Mucosa of descending colon (tissue), 3 donors: ENCODE measurements at places on chromosomes 16 and 17. TPM values are rescaled to one million over a fixed set of nuclear protein-coding genes. Genes with fewer than 3 reads are reported as not detected.

Gene TP53TG3C
- total RNA-seq = not detected

Gene E2F4
- 70.5 TPM for total RNA-seq

Gene EFNB3
- total RNA-seq = 0.35 TPM

Gene SPATA20
- 54.3 TPM for total RNA-seq

Gene MYCBPAP
- 3.4 TPM for total RNA-seq

DNA sequence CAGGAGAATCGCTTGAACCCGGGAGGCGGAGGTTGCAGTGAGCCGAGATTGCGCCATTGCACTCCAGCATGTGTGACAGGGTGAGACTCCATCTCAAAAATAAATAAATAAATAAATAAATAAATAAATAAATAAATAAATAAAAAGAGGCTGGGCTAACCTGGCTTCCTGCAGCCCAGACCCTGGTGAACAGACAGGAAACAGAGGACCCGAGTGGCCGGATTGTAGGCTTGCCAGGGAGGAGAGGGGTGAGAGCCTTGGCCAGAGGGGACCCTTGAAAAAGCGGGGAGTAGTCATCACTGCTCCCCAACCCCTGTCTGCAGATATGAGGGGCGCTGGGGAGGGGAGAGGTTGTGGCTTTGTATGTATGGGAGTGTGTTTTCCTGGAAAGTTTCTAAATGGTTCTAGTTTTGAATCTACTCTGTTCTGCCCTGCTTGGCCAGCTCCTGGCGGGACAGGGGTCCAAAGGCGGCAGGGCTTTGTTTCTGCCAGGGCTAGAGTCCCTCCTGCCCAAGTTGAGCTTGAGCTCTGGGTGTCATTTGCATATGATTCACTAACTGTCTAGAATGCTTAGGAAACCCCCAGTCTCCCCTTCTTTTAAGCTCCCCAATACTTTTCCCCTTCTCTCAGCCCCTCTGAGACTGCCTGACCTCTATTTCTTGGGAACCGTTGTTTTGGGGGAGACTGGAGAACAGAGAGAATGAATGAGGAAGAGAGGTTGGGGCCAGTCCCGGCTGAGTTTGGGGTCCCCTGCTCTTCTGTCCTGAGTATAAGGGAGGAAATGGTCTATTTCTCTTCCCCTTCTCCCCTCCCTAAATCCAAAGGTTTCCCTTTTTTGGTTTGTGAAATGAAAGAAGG, 16.4 kb downstream of the RARA start:
- DNase-seq = peak; percentile 33

- peak; percentile 66 for DNase-seq
These were observed 669 bp upstream of the DCTPP1 start for GRCh38 chr16:30430428-30430970.

GRCh38 chr17:12459736-12460135, 206.0 kb upstream of the MYOCD start:
- no peak for DNase-seq

DNA sequence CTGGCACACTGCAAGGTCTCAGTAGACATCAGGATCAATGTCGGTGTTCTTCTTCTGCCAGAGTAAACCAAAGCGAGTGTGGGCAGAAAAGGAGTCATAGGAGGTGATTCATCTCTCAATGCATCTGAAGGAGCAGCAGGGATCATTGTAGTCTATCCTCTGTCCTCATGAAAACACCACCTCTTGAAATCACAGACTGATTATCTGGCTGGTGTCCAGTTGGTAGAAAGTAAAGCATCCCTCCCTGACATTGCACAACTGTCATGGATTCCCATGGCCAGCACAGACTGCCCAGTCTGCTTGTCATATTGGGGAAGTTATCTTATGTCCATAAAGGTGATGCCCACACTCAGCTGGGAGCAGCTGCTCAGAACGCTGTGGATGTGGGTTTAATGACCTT, 74.1 kb downstream of the ABCC12 start:
- DNase-seq = no peak

GRCh38 chr17:77217566-77217965, 76.8 kb downstream of the SEC14L1 start:
- peak; percentile 49 for DNase-seq

DNA sequence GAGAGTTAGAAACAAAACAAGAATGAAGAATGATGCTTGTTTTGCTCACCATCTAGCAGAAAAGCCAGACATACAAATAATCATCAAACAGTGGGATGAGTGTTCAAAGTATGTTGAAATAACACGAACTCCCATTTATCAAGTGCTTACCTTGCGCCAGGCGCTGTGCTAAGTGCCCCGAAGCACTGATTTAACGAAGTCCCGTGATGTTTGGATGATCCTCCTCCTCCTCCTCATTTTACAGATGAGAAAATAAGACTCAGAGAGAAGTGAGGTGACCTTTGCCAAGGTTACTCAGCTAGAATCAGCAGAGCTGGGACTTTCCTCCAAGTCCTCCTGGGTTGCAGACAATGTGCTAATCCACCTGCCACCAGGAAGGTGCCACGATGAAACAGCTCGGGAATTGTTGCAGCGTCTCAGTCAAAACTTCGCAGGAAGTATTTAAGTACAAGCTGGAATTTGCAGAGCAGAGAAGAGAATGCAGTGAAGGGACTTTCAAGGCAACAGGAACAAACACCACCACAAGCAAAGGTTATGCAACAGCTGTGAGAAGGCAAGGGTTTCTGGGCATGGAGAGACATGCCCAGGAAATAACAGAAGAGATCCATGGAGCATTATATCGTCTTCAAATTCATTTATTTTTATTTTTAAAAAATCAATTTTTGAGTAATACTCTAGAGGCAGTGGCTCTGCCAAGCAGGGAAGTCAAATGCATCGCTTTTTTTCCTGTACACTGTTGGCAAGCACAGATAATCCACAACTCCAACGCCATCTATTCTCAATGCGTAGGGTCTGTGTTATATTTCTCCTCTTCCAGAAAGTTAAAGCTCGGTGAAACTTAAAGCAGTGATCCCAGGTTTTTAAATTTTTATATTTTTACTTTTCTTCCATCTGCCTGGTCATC, 11.1 kb downstream of the PRCD start:
- DNase-seq = no peak

GRCh38 chr16:57759541-57760356, 24.2 kb downstream of the KATNB1 start:
- DNase-seq = no peak

- no peak for DNase-seq
These were observed 530 bp downstream of the CCL17 start for GRCh38 chr16:57405097-57405496.
